GM13977 (cell line): ENCODE measurements at places on chromosomes 12 and 14.

DNA sequence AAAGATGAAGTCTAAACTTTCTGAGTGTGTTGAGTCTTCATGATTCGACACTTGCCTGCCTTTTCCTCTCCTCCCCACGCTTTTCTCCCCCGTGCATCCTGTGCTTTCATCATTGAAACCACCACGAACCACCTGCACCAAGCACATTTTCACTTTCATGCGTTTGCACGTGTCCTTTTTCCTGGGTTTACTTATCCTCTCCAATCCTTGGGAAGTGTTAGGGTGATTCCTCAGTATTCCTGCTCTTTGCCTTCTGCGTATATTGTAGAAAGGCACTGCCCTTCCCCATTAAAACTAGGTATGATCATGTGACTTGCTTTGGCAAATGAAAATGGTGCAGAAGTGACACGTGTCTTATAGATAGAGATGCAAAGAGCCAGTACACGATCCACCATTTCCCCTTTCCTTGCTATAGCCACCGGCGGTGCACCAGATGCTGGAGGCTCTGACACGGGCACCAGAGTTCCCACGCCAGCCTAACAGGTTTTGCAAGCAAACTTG is 106.6 kb downstream of the BRMS1L start:
- DNase-seq, result no peak

DNA sequence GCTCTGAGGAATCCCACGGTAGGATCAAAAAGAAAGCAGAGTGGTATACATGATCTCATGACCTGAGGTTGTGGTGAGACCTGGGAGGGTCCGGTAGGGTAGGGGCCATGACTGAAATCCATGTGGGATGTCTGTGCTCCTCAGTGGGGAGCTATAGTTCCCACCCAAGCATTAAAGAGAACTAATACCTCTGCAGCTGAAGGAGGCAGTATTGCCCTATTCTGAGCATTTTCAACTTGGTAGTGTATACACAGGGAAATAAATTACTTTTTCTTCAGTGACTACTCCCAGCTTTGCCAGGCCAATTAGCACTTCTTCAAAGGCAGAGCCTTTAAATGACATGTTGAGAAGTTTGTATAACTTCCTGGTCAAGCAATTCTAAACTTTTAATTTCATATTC is 613.8 kb downstream of the KCNH5 start:
- no peak for DNase-seq

GRCh38 chr12:75579552-75579951 is 68.1 kb upstream of the KRR1 start:
- DNase-seq, result no peak

- DNase-seq, result no peak
Measured at GRCh38 chr12:62728741-62729140, 206.2 kb downstream of the PPM1H start.

- no peak for DNase-seq
Measured at GRCh38 chr12:63155375-63155774, 4.4 kb upstream of the AVPR1A start.

DNA sequence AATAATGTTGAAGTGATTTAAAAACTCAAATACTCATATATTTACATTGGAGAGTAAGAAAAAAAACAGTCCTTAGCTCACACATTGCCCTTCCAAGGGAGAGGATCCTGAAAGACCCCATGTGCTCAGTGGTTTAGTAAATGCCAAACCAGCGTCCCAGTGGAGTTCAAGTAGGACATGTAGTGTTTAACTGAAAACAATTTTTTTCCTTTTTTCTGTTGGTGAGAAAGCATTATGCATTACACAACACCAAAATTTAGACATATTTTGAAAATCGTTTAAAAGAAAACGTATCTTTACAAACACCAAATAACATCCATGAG is 33.6 kb downstream of the UBR7 start:
- no peak for DNase-seq

- no peak for DNase-seq
Measured at GRCh38 chr12:51910168-51910567, 2.9 kb downstream of the ACVRL1 start.

DNA sequence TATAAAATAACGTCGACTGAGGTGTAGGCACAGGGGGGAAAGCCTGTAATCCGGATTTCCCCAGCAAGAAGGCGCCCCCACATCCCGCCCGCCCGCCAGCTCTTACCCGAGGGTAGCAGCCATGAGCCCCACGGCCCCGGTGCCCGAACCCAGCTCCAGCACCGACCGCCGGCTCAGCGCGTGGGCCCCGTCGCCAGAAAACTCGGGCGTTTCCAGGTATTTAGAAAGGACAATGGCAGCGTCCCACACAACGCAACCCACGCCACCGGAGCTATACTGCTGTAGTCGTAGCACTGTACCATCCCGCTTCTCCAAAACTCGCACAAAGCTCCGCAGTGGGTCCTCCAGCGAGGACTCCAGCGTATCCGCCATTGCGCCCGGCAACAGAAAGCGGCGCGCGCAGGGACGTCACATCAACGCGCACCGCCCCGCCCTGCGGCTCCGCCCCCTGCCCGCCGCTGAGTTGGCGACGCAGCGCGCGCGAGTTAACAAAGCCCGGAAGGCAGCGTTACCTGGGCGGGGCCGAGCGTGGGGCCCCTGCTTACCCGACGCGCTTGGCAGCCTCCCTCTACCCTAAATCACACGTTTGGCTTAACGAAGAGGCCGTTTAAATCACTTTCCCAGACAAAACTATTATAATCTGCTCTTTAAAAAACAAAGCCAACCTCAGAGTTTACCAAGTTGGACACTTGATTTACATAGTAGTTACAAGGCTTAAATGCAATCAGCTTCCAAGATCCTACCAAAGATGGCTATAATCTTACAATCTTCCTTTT is at the start of gene VCPKMT:
Gene VCPKMT, minus strand, starts transcription at position 392 of the 776 bp plus-strand sequence. Its CDS starts 20 bp downstream, at position 372.
- peak; percentile 92 for DNase-seq

GRCh38 chr14:54462048-54462447 is 20.9 kb upstream of the CNIH1 start:
- DNase-seq, result no peak

DNA sequence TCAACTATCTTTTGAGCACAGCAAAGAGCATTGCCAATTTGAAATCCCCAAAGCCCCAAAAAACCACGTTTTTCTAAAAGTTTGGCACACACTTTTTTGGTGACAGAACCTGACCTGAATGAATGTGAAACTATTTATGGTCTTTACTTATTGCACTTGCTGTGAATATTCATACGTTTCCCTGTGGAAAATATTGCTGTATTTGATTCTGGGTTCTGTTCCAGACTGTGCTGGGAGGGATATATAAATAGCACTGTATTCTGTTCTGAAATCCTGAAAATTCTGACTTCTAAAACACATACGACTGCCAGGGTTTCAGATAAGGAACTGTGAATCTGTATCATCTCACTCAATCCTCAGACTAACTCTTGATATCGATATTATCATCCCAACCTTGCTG is 35.1 kb downstream of the NR1H4 start:
- DNase-seq, result no peak

DNA sequence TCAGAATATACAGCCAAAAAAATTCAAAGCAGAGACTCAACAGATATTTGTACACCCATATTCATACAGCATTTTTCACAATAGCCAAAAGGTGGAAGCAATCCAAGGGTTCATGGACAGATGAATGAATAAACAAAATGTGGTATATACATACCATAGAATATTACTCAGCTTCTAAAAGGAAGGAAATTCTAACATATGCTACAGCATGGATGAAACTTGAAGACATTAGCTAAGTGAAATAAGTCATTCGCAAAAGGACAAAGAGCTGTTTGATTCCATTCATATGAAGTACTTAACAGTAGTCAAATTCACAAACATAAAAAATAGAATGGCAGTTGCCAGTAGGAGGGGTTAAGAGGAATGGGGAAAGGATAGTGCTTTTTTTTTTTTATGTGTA is 91.8 kb upstream of the ARID2 start:
- no peak for DNase-seq
